ENCODE measurements at places on chromosomes 11 and 22.

DNA sequence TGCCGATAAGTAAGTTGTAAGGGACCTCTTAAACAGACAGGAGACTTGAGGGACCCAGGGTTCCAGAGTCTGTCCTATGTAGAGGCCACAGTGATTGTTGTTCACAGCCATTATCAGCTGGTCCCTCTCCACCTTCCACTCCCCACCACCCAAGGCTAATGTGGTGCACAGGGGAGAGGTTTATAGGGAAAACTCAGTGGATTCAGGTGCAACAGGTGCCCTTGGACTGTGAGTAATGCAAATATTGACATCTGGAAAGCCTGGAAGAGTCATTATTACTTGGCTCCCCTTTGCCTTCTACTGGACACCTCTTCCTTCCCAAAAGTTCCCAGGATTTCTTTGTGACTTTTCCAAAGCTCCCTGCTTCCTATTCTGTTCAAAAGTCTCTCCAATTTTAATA, 441.1 kb upstream of the CCDC90B start:
- no peaks in the 10 kb centered on the region for H3K4me1 ChIP-seq
- no peaks in the 10 kb centered on the region for H3K27me3 ChIP-seq
- DNase-seq = no peak
- H3K4me3 ChIP-seq = no peak overlapping the region

DNA sequence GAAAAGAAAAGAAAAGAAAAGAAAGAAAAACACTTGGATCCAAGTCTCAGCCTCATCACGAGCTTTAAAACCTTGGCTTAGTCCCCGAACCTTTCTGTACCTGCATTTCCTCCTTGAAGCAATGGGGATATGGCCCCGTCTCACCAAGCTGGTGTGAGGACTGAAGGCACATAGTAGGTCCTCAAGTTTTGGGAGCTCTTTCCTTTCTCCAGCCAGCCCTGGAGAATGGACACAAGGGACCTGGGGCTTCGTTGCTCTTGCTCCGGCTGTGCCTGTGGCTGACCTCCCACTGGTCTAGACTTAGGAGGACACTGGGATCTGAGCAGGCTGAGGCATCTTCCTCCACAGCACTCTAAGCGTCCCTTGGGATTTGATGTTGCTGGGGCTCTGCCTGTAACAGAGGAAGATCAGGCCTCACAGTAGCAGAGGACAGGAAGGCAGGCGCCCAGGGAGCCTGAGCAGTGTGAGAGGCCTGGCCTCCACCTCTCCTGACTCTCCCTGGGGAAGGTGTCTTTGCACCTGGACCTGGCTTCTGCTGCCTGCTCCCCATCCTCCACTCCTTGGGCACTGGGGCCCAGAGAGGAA, 32.8 kb downstream of the KCNC1 start:
- H3K4me3 ChIP-seq = no peak overlapping the region
- no peak overlapping the region for H3K27ac ChIP-seq
- no peaks in the 10 kb centered on the region for H3K4me1 ChIP-seq
- DNase-seq = no peak

- H3K4me1 ChIP-seq = peaks cover 8% of the 10 kb centered on the region
- no peaks in the 10 kb centered on the region for H3K27me3 ChIP-seq
- peak overlapping the region; percentile 48 for H3K4me3 ChIP-seq
- no peaks in the 10 kb centered on the region for H3K36me3 ChIP-seq
- DNase-seq = no peak
Observed at GRCh38 chr11:6927030-6927617, 898 bp downstream of the ZNF215 start.

DNA sequence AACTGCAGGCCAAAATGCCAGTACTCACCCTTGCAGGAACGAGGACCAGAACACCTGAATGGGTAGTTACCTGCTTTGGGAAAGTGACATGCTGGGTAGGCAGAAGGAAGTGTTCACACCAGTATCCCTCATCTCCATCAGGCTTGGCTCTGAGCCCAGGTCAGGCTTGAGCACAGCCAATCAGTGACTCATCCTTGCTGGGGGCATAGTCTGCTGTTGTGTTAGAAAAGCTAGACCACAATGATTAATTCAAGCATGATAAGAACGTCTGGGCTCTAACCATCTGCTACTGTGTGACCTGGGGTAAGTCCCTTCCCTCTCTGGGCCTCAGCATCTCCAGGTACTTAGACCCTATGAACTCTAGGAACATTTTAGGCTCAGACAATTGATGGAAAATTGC, 450.4 kb downstream of the MIAT start:
- no peak overlapping the region for H3K4me3 ChIP-seq
- no peaks in the 10 kb centered on the region for H3K4me1 ChIP-seq
- H3K27me3 ChIP-seq = no peaks in the 10 kb centered on the region
- no peaks in the 10 kb centered on the region for H3K36me3 ChIP-seq
- no peak for DNase-seq

DNA sequence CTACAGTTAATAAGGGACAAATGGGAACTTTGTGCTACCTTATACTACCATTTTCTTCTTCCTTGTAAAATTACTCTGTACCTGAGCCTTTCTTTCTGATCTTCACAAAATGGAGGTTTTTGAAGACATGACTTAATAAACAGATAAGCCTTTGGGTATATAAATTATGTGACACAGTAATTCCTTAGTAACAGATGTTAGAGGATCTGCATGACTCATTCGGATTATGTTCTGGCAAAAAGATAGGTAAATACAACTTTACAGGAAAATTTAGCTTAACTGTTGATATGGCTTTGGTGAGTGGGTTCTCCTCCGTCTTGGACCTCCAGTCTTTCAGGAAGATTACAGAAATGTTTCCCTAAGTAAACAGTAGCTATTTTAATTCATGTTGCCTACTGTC, 61.8 kb downstream of the BID start:
- H3K4me1 ChIP-seq = no peaks in the 10 kb centered on the region
- H3K36me3 ChIP-seq = peaks cover 5% of the 10 kb centered on the region
- no peak for DNase-seq
- H3K27me3 ChIP-seq = no peaks in the 10 kb centered on the region
- no peak overlapping the region for H3K27ac ChIP-seq
- no peak overlapping the region for H3K4me3 ChIP-seq

DNA sequence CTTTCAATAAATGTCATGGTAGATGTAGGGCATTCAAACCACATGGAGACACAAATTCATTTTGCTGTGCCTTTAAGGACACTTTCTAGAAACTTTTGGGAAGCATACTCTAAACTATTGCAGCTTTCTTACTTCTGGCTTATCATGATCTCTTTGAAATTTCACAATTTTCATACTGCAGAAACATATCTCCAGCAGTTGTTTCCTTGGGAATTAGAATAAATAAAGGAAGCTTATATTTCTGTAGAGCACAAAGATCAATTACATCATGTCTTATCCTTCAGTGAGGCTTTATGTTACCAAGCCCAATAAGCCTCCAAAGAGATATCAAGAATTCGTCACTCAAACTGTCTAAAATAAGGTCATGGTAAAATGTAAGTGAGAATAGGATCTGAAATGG, 74.5 kb upstream of the RAB38 start:
- no peaks in the 10 kb centered on the region for H3K4me1 ChIP-seq
- H3K27me3 ChIP-seq = no peaks in the 10 kb centered on the region
- DNase-seq = no peak
- no peak overlapping the region for H3K27ac ChIP-seq
- no peak overlapping the region for H3K4me3 ChIP-seq

GRCh38 chr11:2175659-2176058, 4.0 kb upstream of the TH start:
- no peaks in the 10 kb centered on the region for H3K4me1 ChIP-seq
- no peak overlapping the region for H3K4me3 ChIP-seq
- H3K27ac ChIP-seq = no peak overlapping the region
- H3K36me3 ChIP-seq = no peaks in the 10 kb centered on the region
- no peak for DNase-seq
- no peaks in the 10 kb centered on the region for H3K27me3 ChIP-seq

- DNase-seq = no peak
- no peaks in the 10 kb centered on the region for H3K36me3 ChIP-seq
- H3K27me3 ChIP-seq = no peaks in the 10 kb centered on the region
- no peaks in the 10 kb centered on the region for H3K4me1 ChIP-seq
- H3K4me3 ChIP-seq = no peak overlapping the region
- no peak overlapping the region for H3K27ac ChIP-seq
Observed at GRCh38 chr11:12995188-12995587, 13.9 kb upstream of the RASSF10 start.

GRCh38 chr11:66510990-66511339, 530 bp downstream of the BBS1 start:
- no peaks in the 10 kb centered on the region for H3K27me3 ChIP-seq
- DNase-seq = no peak
- H3K36me3 ChIP-seq = peaks cover 25% of the 10 kb centered on the region
- peak overlapping the region; percentile 89 for H3K4me3 ChIP-seq
- H3K27ac ChIP-seq = peak overlapping the region; percentile 65
- H3K4me1 ChIP-seq = peaks cover 10% of the 10 kb centered on the region

DNA sequence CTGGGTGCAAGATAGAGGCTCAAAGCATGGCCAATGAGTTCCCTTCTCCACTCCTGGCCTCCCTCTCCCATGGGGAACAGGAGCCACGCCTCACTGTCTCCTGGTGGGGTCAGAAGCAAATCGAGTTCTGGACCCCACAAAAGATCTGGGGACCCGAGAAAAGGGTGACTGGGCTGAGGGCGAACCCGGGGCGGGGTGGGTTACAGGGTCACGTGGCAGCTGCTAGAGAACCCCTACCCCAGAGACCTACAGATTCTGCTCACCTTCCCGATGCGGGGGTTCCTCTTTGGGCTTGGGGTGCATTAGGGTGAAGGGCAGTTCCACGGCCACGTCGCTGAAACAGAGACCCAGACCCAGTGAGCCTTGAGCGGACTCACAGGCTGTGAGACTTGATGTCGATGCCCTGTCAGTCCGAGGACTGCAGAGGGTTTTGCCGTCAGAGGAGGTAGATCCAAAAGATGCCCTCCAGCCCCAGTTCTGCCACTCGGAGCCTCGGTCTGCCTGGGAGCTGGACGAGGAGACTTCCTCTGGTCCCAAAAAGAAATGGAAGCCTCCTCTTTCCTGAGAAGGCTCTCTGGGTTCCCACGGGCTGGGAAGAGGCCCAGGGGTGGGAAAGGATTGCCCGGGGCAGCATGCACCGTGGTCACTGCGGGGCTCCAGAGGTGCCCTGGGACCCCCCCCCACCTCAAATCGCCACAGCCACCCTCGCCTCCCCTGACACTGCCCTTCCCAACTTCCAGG, 28.2 kb downstream of the TPBGL start:
- H3K27me3 ChIP-seq = no peaks in the 10 kb centered on the region
- DNase-seq = no peak
- H3K27ac ChIP-seq = no peak overlapping the region

- no peak for DNase-seq
- H3K27me3 ChIP-seq = no peaks in the 10 kb centered on the region
- H3K4me1 ChIP-seq = no peaks in the 10 kb centered on the region
- H3K27ac ChIP-seq = no peak overlapping the region
- no peaks in the 10 kb centered on the region for H3K36me3 ChIP-seq
Observed at GRCh38 chr22:38427940-38428339, 27.1 kb downstream of the KCNJ4 start.

All from naive thymus-derived CD4-positive, alpha-beta T cell (primary cell).